Kidney (tissue), 22 donors: ENCODE measurements at places on chromosomes 16 and 17. TPM values are rescaled to one million over a fixed set of nuclear protein-coding genes. Genes with fewer than 3 reads are reported as not detected.
A peak's percentile ranks its signal among the peaks of the same experiment; 100 is the strongest.

TPSAB1 gene
- 156 TPM for total RNA-seq

- no peak for DNase-seq
Measured at GRCh38 chr17:49001671-49002070, 4.5 kb downstream of the IGF2BP1 start.

DNA sequence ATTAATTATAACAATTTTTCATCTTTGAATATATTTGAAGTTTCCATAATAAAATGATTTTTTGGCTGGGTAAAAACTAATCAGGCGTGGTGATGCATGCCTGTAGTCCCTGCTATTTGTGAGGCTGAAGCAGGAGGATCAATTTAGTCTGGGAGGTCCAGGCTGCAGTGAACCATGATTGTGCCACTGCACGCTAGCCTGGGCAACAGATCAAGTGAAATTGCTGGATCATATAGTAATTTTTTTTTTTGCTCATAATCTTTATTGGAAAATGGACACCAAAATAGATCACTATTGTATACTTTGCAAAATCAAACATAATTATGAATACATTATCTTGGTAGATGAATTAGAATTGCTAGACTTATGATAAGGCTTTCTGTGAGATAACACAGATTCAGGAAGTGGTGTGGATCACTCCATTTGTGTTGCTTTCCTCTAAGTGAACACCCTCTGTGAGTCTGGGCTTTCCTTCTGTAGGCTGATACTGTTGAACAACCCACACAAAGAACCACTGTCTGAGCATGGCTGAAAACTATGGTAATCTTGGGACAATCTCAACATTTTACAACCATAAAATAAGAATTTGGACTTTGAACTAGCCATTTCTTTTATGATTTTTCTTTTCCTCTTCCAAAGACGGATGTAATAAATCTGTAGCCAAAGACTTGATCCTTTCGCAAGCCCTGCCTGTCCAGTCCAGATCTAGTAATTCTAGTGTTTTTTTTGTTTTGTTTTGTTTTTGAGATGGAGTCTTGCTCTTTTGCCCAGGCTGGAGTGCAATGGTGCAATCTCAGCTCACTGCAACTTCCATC, 5.6 kb upstream of the ST3GAL2 start:
- DNase-seq: no peak

DNA sequence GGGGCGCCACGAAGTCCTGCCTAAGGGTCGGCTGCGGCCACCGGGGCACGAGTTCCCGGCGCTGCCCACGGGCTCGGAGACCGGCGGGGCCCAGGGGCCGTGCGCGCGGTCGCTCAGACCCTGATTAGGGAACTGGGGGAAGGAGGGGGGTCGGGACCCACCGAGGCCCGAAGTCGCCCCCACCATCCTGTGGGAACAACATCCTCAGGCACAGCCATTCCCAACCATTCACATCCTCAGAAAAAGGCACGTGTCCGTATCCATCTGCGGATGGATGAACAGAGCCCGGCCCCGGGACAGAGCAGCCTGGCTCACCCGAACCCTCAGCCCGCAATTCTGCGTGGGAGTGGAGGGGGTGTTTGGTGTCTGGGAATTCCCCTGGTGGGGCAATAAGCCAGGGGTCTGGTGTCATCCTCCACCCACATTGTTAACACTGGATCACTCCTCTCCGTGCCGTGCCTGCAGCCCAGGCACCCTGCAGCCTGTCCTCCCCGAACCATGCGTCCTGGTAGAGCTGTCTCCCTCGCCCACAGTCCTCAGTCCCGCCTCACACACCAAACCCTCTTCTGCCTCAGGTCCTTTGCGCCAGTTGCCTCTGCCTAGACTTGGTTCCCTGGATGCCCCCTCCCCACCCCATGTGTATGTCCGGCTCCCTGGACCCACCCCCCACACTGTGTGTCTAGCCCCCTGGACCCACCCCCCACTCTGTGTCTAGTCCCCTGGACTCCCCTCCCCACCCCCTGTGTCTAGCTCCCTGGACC, 789 bp upstream of the CCDC57 start:
- DNase-seq: peak; percentile 81

FBXL19 gene
- total RNA-seq: 18.9 TPM

LGALS9B gene
- not detected for total RNA-seq

NQO1 gene
- 87.5 TPM for total RNA-seq

DNA sequence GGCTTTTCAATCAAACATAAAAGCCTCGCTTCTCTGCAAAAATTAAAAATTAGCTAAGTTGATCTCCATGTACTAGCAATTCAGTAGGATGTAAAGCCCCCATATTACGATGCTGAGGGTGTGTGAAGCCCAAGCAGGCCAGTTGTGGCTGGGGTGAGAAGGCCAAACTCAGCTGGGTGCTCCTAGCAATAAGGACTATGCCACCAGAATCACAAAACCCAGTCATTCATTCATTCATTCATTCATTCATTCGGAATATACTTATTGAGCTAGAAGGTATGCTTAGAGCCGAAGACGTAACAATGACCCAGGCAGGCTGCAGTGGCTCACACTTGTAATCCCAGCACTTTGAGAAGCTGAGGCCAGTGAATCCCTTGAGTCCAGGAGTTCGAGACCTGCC, 3.9 kb upstream of the CRYBA1 start:
- no peak for DNase-seq

- DNase-seq: peak; percentile 34
Measured at GRCh38 chr17:73261952-73262675, 434 bp upstream of the CPSF4L start.
